Epithelial cell of esophagus (primary cell): ENCODE measurements at places on chromosomes 2 and 18.

DNA sequence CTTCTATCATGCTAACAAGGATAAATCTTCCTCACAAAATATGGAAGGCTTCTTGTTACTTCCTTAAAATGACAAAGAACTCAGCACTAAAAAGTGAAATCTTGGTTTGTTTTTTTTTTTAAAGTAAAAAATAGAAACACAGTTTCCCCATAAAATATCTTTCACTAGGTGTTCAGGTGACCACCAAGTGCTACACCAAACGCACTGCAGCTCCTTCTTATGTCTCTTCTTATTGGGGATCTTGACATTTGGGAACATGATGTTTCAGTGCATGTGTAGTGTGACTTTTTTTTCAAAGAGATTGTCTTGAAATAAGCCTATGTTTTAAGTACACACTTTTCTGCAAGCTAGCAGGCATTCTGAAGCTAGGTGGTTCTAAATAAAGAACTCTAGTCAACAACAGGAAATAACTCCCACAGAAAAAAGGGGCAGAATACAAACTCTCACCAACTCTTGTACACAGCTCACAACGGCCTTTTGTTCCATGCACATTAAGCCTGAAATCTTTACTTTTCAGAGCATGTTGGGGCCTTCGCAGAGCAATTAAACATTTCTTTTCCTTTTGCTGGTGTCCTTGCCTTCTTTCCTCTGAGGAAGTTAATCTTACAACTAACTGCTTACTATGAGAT is 13.2 kb upstream of the SERTAD2 start:
- DNase-seq, result no peak

DNA sequence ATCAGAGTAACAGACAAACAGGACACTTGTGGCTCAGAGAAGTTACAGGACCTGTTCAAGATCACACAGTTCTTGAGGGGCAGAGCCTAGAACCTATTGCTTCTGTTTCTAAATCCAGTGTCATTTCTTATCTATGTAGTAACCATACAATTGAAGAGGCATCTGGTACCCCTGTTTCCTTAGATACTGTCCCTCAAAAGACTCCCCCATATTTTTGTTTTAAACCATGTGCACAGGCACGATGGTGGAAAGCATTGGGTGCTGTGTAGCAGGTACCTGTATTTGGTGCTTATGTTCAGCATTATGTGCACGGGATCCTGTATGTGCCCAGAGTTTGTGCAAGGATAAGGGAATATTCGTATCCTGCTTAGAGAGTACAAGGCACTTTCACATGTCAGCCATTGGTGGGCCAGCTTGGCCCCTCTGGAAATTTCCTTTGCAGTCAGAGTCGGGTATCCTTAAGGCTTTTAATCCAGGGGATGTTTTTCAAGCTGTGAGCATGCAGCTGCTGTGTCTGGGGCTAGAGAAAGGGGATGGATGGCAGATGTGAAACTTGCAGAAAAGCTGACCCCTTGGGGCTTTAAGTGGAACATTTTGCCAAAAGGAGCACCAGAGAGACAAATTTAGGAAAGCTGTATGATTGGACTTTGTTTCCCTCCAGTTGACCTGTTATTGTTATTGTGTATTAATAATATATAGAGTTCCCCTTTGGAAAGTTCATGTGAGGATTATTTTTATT is 2.1 kb downstream of the LBH start:
- DNase-seq, result no peak

DNA sequence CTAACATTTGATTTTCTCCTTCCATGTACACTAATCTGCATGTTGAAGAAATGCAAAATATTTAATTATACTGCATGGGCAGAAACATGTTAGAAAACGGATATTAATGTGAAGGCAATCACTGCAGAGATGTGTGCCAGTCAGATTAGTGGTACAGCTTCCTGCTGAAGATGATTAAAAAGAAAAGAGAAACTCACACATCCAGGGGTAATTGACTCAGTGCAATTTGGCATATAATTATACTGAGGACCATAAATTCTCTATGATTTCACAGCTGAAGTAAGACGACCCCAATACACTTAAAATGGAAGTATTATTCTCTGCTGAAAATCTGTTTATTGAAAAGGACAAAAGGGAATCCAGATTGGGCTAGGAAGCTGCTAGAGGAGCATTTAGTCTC is 243.4 kb downstream of the TGIF1 start:
- DNase-seq, result no peak

DNA sequence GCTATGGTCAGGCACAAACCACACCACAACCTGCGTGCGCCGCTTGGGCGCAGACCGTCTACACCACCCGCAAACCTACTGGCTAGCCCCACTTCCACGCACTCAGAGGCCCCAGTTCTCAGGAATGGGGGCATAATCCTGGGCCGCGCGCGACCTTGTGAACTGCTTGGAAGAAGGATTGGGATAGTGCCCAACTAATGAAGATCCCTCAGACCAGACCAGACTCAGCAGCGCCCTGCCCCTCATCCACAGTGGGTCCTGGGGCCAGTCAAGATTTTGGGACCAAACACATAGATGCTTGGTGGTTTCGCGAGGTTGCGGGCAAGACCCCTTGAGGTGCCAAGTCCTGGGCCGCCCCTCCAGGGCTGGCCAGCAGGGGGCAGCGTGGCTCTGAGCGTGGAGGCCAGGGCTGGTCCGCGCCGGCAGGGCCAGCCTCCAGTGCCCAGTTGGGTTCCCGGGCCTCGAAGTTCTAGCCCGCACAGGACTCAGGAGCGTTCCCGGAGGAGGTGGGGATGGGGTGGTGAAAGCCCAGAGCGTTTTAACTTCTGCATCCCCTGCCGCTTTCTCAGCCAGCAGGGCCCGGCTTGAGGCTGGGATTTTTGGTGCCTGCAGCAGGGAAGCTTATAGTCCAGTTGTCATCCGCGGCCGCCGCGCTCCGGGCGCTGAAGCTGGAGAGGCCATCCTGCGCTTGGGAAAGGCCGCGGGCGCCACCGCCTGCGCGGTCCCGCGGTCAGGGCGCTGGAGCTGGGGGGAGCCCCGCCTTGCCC is 8.3 kb downstream of the OSR1 start:
- no peak for DNase-seq

DNA sequence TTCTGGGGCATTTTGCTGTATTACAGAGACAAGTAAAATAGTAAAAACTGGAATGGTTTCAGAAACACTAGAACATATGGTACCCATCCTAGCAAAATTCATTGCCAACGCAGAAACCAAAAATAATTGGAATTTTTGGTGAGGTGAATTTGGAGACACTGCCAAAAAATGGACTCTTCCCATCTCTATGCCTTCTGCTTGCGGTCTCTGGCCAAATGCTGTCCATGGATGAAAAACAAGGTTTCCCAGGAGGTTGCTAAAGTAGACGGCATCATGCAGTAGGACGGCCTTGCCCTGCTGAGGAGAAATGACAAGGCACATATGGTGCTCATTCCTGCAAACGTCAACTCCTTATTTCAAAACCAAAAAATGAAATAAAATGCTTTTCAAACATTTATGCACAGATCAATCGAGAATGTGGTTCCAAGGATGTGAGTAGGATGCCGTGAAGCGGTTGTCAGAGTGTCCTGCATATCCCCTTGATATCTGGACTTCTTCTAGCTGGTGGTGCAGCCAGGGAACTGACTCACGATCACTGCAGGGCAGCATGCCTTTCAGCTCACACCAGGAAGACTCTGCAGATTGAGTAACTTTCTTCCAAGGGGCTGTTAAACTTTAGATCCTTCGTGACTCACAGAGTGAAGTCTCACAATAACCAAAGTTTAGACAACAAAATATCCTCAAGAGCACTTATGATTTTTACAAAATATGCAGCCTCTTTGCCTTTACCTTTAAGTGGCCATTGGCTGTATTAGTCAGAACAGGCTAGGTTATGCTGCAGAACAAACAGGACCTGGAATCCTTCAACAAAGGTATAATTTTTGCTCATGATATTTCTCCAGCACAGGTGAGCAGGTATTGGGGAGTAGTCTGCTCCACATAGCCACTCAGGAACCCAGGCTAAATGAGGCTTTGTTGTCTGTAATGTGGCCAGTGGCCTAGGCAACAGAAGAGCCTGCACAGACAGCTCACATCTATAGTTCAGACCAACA is 149.4 kb upstream of the NDUFV2 start:
- peak; percentile 78 for DNase-seq

GRCh38 chr2:209619782-209620181 is 151.8 kb upstream of the UNC80 start:
- peak; percentile 23 for DNase-seq

- DNase-seq, result no peak
Measured at GRCh38 chr2:171228826-171229225, 68.1 kb upstream of the TLK1 start.

GRCh38 chr2:3427272-3427671 is 47.8 kb downstream of the TRAPPC12 start:
- DNase-seq, result no peak

DNA sequence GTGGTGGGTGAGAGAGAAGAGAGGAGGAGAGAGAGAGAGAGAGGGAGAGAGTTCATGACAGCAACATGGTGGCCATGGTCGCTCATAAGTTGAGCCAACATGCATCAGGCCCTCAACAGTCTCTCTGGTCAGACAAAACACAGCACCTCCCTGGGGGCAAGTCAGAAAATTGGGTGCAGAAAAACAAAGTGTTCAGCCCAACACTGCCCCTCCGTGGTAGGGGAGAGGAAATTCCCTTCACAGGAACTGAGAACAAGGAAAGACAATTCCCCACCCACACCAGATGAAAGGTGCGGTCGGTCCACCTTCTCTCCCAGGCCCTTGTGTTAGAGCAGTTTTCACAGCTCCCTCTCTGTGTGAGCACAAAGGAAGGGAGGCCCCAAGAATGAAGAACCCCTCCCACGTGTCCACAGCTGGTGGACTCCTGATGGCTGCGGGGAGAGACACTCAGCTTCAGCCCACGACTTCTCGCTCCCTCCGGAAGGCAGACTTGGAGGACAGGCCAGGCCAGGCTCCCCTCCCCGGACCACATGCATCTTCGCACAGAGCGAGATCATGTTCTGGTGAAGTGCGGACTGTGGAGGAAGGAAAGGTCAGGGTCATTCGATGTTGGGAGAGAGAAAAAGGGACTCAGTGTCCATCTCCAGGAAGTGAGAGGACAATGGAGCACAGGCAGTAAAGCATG is 181.7 kb downstream of the ANAPC1 start:
- DNase-seq, result peak; percentile 58

DNA sequence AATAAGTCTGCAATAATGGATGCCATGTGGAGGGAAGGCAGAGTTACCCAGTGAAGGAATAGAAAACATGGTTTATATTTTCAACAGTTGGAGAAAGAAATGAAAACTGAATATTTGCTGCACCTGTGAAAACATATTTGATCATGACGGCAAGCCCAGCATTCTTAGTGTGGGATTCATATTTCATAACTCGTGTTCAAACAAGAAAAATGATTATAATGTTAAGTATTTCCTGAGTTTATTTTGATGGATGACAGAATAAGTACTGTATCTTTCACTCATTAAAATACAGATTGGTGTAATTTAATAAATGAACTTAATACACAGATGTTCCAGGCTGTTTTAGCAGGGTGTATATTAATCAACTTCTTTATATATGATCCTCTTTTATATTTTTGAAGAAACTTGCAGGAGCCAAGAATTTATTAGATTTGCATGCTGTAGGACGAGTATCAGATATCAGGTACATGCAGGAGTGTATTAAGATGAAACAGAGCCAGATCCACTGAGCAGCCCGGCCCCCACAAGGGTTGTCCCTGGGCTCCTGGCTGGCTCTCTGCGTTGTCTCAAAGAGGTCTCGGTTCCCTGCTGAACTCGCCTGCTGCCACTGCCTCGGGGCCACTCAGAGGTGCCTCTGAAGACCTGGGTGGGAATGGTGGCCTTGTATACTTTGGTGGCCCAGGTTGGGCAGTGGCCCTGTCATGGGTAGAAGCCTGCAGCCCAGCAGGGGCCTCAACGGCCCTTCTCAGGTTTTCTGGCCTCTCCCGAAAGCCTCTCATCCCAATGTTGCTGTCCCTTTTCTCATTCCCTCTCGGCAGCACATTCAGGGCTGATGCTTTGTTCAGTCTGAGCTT is 95.0 kb upstream of the LDAH start:
- peak; percentile 72 for DNase-seq

DNA sequence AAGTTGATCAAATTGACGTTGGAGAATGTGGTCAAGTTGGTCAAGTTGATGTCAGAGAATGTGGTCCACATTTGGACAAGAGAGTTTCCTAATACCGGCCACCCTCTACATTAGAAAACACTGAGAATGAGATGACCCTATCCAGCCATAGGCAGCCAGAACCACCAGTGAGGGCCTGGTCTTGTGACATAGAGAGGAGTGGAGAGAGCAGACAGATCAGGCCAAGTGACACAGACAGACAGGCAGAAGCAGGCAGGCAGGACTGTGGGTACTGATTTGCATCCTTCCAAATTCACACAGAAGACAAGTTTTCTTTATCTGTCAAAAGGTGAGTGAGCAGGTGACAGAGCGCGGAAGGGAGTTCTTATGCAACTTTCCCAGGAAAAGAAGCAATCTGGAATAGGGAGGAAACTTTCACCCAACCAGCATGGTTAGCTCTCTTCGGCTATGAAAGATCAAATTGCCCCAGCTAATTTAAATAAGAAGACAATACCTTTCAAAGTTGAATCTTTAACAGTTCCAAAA is 109.1 kb upstream of the PID1 start:
- peak; percentile 35 for DNase-seq
